ENCODE measurements at places on chromosomes 13 and 19.

DNA sequence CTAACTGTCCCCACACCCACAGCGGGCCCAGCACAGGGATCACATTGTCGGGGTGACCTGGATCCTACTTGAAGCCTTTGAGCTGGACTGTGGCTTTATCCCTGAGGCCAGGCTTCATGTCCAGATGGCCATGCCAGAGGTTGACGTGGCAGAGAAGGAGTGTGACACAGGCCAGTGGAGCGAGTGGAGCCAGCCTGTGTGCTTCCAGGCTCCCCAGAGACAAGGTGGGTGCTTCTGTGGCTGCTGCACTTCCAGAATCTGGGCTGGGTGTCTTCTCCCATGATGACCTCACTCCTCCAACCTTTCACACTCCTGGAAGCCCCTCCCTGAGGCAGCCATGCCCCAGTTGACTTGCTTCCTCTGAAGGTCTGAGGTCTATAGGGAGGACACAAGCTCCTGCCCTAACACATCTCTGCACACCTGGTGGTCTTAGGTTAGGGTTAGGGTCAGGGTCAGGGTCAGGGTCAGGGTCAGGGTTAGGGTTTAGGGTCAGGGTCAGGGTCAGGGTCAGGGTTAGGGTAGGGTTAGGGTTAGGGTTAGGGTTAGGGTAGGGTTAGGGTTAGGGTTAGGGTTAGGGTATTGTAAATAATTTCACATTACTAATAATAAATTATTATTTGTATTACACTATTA lies 13.1 kb upstream of the MZF1 start:
- DNase-seq: no peak

GRCh38 chr13:95956589-95957148 lies 96.5 kb downstream of the UGGT2 start:
- no peak for DNase-seq

- DNase-seq: peak; percentile 57
These were observed 294.9 kb downstream of the NDFIP2 start for GRCh38 chr13:79775830-79776229.

GRCh38 chr19:45477186-45477585 lies 9.4 kb downstream of the FOSB start:
- DNase-seq: no peak

DNA sequence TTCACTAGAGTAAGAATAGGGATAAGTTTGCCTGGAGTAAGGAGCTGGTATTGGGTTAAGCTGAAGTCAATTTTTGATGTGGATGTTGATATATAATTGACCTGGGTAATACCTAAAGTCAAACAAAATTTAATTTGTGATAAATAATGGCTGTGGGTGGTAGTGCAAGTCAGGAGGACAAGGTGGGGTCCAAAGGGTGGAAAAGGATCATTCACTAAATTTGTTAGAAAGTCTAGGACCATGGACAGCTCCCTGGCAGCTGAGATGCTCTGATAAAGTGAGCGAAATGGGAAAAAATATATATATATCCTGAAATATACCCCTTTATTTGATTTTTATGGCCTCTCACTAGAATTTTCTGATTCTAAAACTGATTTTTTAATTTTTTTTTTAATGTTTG lies 463.5 kb downstream of the GPC6 start:
- DNase-seq: no peak

DNA sequence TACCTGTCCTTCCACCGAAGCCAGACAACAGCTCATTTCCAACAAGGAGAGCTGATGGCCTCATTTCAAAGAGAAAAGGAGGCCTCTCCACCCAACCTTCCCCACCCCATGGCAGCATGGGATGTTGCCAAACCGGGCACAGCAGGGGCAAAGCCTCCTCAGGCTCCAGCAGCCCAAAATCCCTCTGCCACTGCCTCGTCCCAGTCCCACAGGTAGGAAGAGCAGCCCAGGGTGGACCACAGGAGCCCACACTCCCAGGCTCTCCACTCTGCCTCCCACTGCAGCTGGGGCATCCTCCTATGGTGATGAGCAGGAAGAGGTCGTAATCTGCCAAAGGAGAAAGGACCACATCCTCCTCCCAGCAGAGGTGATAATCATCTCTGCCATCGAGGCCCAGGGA lies 50.9 kb downstream of the PEPD start:
- no peak for DNase-seq

DNA sequence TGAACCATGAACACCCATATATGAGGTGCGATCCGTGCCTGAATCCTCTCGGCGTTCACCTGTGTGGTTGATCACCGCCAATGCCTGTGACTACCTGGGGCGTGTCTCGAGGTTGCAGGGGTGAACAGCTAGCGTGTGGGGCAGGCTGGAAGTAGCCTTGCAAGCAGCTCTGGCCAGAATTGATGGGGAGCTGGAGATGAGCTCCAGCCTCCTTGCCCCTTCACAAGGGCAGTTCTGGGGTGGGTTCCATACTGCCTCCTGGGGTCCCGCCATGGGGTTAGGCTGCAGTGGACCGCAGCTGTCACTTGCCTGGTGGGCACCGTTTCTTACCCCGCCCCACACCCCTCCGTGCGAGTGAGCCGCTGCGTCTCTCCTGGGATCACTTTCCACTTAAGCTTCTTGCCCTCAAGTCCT lies 154.5 kb upstream of the SOX1 start:
- no peak for DNase-seq

- no peak for DNase-seq
These were observed 86.9 kb downstream of the LHFPL6 start for GRCh38 chr13:39516096-39516495.

- no peak for DNase-seq
These were observed 464.9 kb upstream of the GPC6 start for GRCh38 chr13:92761710-92762109.
